IMR-90 (cell line): ENCODE measurements at places on chromosomes 1 and 21. TPM values are rescaled to one million over a fixed set of nuclear protein-coding genes. Genes with fewer than 3 reads are reported as not detected.
A peak's percentile ranks its signal among the peaks of the same experiment; 100 is the strongest.

- peak overlapping the region; percentile 100 for H3K4me3 ChIP-seq
- peak; percentile 61 for DNase-seq
- peak overlapping the region; percentile 81 for H3K27ac ChIP-seq
- peaks cover 3% of the 10 kb centered on the region; the same call in 1 of the 2 replicates for H3K36me3 ChIP-seq
- H3K4me1 ChIP-seq = peaks cover 2% of the 10 kb centered on the region; the same call in 1 of the 2 replicates
- H3K27me3 ChIP-seq = no peaks in the 10 kb centered on the region
Observed at GRCh38 chr1:211260141-211261107, 1.3 kb downstream of the RCOR3 start.

GRCh38 chr1:58789322-58789856 is 5.5 kb upstream of the JUN start:
- H3K36me3 ChIP-seq = no peaks in the 10 kb centered on the region
- no peak overlapping the region for H3K4me3 ChIP-seq
- H3K4me1 ChIP-seq = peaks cover 8% of the 10 kb centered on the region
- DNase-seq = no peak
- no peaks in the 10 kb centered on the region for H3K27me3 ChIP-seq

SLC16A4 gene
- 65.2 and 73.0 TPM in 2 replicates for total RNA-seq

DNA sequence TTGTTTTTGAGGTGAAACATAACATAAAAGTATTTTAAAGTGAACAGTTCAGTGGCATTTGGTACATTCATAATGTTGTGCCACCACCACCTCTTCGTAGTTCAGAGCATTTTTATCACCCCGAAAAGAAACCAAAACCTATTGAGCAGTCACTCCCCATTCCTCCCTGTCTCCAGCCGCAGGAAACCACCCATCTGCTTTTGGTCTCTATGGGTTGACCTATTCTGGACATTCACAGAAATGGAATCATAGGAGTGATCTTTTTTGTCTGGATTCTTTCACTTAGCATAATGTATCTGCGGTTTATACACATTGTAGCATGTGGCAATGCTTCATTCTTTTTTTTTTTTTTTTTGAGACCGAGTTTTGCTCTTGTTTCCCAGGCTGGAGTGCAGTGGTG is 141.2 kb downstream of the VPS13D start:
- H3K27ac ChIP-seq = no peak overlapping the region
- no peak overlapping the region for H3K4me3 ChIP-seq
- H3K27me3 ChIP-seq = no peaks in the 10 kb centered on the region
- DNase-seq = no peak
- peaks cover 15% of the 10 kb centered on the region for H3K36me3 ChIP-seq

DNA sequence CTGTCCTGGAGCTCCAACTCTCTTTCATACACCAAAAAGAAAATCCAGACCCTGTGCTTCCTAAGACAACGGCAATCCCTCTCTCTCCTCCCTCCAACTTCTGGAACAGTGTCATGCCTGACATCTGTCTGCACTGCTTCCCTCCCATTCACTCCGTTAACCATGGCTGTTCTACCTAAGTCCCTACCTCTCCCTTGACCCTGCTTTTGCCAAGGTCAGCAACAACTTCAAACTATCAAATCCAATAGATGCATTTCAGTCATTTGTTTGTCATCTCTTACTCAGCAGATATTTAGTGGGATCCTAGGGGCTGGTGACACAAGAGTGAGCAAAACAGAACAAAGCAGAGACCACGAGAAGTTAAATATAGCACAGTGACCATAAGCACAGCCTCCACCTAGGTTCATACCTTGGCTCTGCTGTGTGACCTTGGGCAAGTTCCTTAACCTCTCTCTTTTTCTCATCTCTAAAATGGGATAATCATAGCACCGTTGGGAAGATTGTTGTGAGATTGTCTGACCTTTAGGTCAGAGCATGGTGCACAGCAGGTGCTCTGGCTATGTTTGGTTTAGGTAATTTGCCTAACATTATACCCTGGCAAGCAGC is 88.9 kb downstream of the TMEM53 start:
- H3K27me3 ChIP-seq = peaks cover 61% of the 10 kb centered on the region
- H3K4me3 ChIP-seq = no peak overlapping the region
- H3K36me3 ChIP-seq = no peaks in the 10 kb centered on the region
- no peak overlapping the region for H3K27ac ChIP-seq
- H3K4me1 ChIP-seq = no peaks in the 10 kb centered on the region

GNG5 gene
- total RNA-seq = 30.8 and 36.4 TPM in 2 replicates

DNA sequence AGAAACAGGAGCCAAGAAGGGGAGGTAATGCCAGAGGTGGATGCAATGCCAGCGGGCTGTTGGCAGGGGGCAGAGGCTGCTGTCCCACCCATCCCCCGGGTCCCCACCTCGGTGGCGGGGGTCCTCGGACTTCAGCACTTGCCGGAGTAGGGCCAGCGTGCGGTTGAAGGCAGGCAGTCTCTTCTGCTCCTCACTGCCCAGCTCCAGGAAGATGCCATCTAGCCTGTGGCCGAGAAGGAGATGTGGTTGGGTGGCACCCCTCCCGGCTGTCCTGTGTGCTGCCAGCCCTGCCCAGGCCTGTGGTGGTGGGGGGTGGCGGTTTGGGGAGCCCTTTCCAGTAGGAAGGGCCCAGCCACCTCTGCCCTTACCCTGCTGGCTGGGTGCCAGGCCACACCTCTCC is 13.5 kb downstream of the TTC22 start:
- no peaks in the 10 kb centered on the region for H3K36me3 ChIP-seq
- no peaks in the 10 kb centered on the region for H3K4me1 ChIP-seq
- peaks cover 65% of the 10 kb centered on the region for H3K27me3 ChIP-seq
- H3K4me3 ChIP-seq = no peak overlapping the region
- DNase-seq = no peak
- H3K27ac ChIP-seq = no peak overlapping the region

DNA sequence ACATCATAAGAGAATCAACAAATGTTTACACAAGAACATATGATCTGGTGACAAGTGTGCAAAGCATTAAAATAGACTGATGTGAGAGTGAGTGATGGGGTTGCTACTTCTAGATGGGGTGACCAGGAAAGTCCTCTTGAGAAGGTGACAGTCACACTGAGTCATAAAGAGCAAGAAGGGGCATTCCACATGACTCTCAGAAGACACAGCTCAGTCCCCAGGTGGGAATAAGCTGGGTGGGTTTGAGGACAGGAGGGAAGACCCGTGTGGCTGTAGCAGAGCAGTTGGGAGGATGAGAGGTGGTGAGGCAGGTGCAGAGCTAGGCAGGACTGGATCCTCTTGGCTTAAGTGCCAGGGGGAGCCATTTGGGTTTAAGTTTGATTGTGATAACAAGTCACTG is 53.1 kb downstream of the TNR start:
- no peaks in the 10 kb centered on the region for H3K36me3 ChIP-seq
- H3K27me3 ChIP-seq = no peaks in the 10 kb centered on the region
- no peak overlapping the region for H3K4me3 ChIP-seq
- no peaks in the 10 kb centered on the region for H3K4me1 ChIP-seq

DNA sequence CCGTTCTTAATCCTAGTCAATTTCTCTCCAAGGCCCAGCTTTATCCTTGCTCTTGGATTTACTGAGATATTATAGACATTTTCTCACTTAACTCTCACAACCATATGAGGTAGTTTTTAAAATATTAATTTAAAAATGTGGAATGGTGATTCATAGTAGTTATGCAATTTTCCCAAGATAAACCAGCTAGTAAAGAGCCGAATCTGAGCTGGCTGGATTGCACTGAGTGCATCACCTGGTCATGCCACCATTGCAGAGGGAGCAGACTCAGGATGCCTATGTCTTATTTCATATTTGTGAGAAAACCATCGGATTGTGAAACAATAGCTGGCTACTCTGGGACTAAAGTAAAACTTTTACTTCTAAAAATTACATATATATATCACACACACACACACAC is 494.0 kb downstream of the KCNT2 start:
- no peaks in the 10 kb centered on the region for H3K27me3 ChIP-seq
- H3K4me1 ChIP-seq = no peaks in the 10 kb centered on the region
- H3K36me3 ChIP-seq = no peaks in the 10 kb centered on the region
- H3K4me3 ChIP-seq = no peak overlapping the region
- H3K27ac ChIP-seq = no peak overlapping the region
- peak; percentile 57 for DNase-seq

OR6K3 gene
- not detected in 2 replicates for total RNA-seq
